Left lung (tissue), 14 donors: ENCODE measurements at places on chromosomes 13 and 19.

- no peaks in the 10 kb centered on the region for H3K27me3 ChIP-seq
- H3K36me3 ChIP-seq = peaks cover 6% of the 10 kb centered on the region
- H3K27ac ChIP-seq = peak overlapping the region; percentile 60
- no peak overlapping the region for H3K4me3 ChIP-seq
These were observed 12.3 kb downstream of the COL4A2 start for GRCh38 chr13:110319397-110319773.

- H3K4me1 ChIP-seq = peaks cover 50% of the 10 kb centered on the region
- DNase-seq = no peak
- H3K4me3 ChIP-seq = no peak overlapping the region
These were observed 3.0 kb downstream of the PCID2 start for GRCh38 chr13:113205428-113205931.

DNA sequence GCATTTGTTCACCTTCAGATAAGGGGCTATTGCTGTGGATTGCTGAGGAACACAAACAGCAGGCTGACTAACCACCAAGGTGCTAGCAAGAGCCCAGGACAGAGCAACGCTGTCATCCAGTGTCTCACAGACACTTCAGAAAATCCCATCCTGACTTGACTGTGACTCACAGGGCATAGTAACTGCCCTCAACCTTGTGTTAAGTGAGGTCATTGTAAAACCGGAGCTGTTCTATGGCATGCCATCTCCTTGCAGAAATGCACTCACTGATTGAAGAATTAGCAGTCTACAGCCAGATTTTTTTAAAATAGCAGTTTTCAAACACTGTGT is 51.1 kb downstream of the TNFRSF19 start:
- H3K36me3 ChIP-seq = no peaks in the 10 kb centered on the region
- peaks cover 7% of the 10 kb centered on the region for H3K4me1 ChIP-seq
- H3K27ac ChIP-seq = no peak overlapping the region
- no peaks in the 10 kb centered on the region for H3K27me3 ChIP-seq

DNA sequence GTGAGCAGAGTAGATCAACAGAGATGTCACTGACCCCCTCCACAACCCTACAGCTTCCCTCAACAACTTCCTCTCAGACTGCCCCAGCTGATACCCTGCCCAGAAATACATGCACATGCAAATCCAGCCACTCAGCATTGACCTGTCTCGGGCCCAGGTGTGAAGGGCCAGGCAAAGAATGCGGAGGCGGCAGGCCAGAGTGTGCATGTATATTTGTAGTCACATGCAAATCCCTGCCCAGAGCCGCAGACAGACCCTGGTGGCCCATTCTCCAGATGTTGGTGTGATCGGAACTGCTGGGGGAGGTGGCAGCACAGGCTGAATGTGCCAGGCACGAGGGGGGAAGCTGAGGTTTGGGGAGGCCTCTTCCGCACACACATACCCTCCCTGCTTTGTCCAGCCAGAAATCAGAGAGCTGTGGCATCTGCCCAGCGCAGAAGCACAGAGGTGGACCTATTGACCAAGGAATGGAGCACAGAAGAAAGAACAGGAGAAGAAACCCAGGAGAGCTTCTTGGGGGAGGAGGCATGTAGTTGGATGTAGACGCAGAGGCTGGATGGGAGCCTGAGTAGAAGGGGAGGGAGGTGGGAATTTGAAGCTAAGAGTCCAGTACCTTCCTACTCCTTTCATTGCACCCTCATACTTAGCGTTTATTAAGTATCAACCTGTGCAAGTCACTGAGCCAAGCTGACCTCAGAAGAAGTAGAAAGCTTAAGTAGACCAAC is 14.4 kb downstream of the MEF2B start:
- no peak overlapping the region for H3K4me3 ChIP-seq
- H3K27me3 ChIP-seq = no peaks in the 10 kb centered on the region
- H3K4me1 ChIP-seq = no peaks in the 10 kb centered on the region
- no peak overlapping the region for H3K27ac ChIP-seq

- no peaks in the 10 kb centered on the region for H3K4me1 ChIP-seq
- H3K27me3 ChIP-seq = no peaks in the 10 kb centered on the region
- H3K4me3 ChIP-seq = no peak overlapping the region
- H3K36me3 ChIP-seq = no peaks in the 10 kb centered on the region
- no peak overlapping the region for H3K27ac ChIP-seq
These were observed 133.5 kb downstream of the DNAJC15 start for GRCh38 chr13:43156916-43157315.

DNA sequence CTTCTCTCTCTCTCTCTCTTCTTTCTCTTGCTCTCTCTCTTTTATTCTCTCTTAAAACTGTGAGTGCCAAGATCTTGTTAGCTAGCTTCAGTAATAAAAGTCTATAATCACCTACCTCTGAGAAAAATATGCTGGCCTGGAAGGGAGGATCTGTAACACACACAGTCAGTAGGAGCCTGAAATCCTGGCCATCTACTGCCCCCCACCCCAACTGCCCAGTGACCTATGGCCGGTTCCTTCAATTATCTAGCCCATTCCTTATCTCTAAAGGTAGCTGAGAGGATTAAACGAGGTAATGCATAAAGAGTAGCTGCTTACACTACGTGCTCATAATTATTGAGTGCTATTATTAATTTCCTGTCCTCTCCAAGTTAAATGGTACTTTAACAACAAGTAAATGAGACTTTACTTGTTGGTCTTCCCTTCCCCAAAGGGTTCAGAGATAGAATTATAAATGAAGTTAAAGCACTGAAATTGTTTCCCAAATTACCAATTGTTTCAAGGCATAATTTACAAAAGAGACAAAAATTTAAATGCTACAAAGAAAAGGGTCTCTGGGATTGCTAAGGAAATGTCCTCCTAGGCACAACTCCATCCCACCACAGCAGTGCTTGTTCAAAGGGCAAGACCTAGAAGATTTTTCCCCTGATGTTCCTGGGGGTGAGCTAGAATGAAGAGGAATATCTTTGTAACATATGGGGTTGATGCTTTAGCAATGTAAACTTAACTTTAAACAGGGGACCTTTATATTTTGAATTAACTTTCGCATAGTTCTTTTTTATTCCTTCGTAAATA is 1.8 kb downstream of the LCP1 start:
- peak overlapping the region; percentile 52 for H3K4me3 ChIP-seq
- DNase-seq = no peak
- peak overlapping the region; percentile 93 for H3K27ac ChIP-seq
- no peaks in the 10 kb centered on the region for H3K4me1 ChIP-seq
- no peaks in the 10 kb centered on the region for H3K36me3 ChIP-seq

DNA sequence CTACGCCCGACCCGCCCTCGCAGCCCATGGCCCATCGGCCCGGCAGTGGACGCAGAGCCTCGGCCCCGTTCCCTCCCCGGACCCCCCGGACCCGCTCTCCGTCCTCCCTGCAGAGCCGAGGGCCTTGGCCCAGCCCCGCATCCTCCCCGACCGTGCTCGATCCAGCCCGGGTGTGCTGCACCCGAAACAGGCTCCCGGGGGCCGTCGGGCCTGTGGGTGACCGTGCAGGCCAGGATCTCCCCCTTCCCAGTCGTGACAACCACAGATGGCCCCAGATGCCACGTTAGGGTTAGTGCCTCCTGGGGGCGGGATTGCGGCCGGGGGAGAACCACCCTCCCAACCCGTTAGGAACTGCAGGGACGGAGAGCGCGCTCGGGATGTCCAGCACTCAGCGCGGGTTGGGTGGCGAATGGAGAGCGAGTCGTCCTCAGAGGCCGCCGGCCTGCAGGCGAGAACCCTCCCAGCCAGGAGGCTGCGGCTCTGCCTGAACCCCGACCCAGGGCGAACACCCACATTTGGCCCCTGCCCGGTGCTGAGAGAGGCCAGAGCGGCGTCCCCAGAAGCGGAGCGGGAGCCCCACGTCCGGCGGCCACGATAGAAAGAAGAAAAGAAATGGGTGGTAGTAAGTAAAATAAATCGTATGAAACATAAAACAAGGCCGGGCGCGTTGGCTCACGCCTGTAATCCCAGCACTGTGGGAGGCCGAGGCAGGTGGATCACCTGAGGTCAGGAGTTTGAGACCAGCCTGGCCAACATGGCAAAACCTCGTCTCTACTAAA is 6.7 kb upstream of the MADCAM1 start:
- H3K27ac ChIP-seq = peak overlapping the region; percentile 91
- peaks cover 18% of the 10 kb centered on the region for H3K4me1 ChIP-seq
- no peaks in the 10 kb centered on the region for H3K36me3 ChIP-seq
- DNase-seq = no peak

GRCh38 chr13:89279374-89279773 is 1608.2 kb downstream of the SLITRK5 start:
- H3K27ac ChIP-seq = no peak overlapping the region
- no peak overlapping the region for H3K4me3 ChIP-seq
- no peaks in the 10 kb centered on the region for H3K36me3 ChIP-seq
- no peaks in the 10 kb centered on the region for H3K27me3 ChIP-seq
- no peak for DNase-seq
- no peaks in the 10 kb centered on the region for H3K4me1 ChIP-seq

DNA sequence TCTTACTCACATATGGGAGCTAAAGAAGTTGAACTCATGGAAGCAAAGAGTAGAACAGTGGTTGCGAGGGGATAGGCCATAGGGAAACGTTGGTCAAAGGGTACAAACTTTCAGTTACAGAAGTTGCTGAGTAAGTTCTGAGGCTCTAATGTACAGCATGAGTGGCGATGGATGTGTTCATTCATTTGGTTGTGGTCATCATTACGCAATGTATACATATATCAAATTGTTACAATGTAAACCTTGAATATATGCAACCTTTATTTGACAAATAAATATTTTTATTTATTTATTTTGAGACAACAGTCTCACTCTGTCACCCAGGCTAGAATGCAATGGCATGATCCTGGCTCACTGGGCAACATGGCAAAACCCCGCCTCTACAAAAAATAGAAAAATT is 38.7 kb downstream of the ZIC5 start:
- no peak overlapping the region for H3K4me3 ChIP-seq
- H3K36me3 ChIP-seq = no peaks in the 10 kb centered on the region
- H3K27me3 ChIP-seq = peaks cover 33% of the 10 kb centered on the region
- H3K27ac ChIP-seq = no peak overlapping the region
- no peaks in the 10 kb centered on the region for H3K4me1 ChIP-seq
- no peak for DNase-seq

DNA sequence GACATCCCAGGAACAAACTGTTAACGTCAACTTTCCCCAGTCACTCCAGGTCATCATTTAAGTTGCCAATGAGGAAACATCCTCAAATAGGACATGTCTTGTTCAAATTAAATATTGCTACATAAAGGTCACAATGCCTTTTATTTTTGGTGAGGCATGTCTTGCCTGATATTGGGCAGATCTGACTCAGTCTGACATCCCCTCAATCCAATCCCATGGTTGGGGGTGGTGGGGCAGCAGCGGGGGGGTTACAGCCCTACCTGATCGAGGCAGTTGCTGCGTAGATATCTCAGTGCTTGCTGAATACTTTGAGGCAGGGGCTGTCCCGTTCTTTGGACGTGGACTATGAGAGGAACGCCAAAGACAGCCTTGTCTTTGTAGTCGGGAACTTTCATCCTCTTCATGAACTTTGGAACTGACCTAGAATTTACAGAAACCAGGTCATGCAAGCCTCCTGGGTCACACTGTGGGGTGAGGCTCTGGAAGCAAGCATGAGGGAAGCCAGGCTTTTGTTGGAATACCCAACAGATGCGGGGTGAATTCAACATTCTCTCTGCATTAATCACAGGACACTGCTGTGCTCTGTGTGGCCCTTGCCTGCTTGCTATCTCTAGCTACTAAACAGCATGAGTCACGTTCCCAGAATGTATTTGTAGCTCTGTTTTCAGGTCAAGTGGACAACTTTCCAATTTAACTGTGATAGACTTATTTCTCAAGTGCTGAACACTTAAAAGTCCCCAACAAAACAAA is 109.8 kb downstream of the KL start:
- no peak for DNase-seq
- peak overlapping the region; percentile 53 for H3K27ac ChIP-seq
- H3K27me3 ChIP-seq = no peaks in the 10 kb centered on the region
- H3K36me3 ChIP-seq = no peaks in the 10 kb centered on the region
- H3K4me1 ChIP-seq = peaks cover 47% of the 10 kb centered on the region

DNA sequence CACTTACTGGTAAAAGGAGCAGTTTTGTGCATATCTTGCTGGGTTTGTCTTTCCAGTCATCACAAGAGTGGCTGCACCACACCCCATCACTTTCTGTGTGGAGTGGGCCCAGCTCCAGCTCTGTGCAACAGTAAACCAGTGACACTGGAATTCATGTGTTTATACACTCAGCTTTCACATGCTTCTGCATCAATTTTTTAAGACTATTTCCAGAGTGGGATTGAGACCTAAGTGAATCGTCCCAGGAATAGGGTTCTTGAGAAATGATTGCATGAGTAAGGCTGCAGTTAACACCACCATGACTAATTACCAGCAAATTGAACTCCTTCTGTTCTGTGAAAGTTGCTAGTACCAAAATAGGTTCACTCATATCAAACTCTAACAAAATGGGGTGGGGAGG is 5.3 kb upstream of the CFAP97D2 start:
- no peak overlapping the region for H3K27ac ChIP-seq
- no peaks in the 10 kb centered on the region for H3K4me1 ChIP-seq
- no peaks in the 10 kb centered on the region for H3K27me3 ChIP-seq
- DNase-seq = no peak
- H3K36me3 ChIP-seq = no peaks in the 10 kb centered on the region

- peaks cover 59% of the 10 kb centered on the region for H3K27me3 ChIP-seq
- DNase-seq = no peak
- H3K4me3 ChIP-seq = peak overlapping the region; percentile 51
- peaks cover 23% of the 10 kb centered on the region for H3K4me1 ChIP-seq
- H3K36me3 ChIP-seq = no peaks in the 10 kb centered on the region
These were observed 362 bp downstream of the WTIP start for GRCh38 chr19:34481861-34482379.

DNA sequence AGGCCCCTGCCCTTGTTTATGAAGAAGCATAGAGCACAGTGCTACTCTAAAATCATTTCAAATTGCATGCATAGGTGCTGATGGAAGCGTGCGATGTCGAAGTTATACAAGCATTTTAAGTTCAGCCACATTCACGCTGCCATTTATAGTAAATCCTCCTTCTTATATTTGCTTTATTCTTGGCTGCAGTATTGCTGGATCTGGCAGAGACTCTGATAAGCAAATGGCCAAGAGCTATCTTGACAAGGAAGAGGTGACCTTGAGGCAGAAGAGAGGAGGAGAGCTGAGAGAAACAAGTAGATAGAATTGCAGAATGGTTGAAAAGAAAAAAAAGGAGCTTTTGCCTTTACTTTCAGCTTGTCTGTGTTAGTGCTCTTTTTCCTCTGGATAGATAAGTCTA is 18.9 kb upstream of the MYO16 start:
- H3K27me3 ChIP-seq = no peaks in the 10 kb centered on the region
- no peak overlapping the region for H3K27ac ChIP-seq
- H3K4me3 ChIP-seq = no peak overlapping the region
- no peaks in the 10 kb centered on the region for H3K4me1 ChIP-seq
- no peak for DNase-seq
- no peaks in the 10 kb centered on the region for H3K36me3 ChIP-seq

DNA sequence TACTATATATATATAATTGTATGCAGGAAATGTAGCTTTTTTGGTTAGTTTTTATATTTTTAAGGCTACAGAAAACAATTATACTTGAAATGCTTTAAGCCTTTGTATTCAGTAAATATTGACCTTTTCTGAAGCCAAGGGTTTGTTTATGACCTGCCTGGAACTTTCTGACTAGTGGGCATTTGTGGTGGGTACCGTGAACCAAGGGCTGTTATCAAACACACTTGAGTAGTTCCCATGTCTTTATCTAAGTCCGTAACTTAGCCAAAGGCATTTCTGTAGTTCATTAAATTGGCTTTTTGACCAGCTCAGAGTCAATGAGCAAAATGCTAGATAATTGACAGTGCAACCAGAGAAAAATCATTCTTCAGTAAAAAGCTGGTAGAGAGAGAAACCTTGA is 1444.2 kb upstream of the SLC10A2 start:
- H3K4me1 ChIP-seq = no peaks in the 10 kb centered on the region
- no peaks in the 10 kb centered on the region for H3K36me3 ChIP-seq
- no peak overlapping the region for H3K27ac ChIP-seq
- no peak for DNase-seq
